ENCODE measurements at places on chromosomes 1 and 21. TPM values are rescaled to one million over a fixed set of nuclear protein-coding genes. Genes with fewer than 3 reads are reported as not detected.

Gene TMPRSS2
- not detected for total RNA-seq

GRCh38 chr1:32635508-32636277, 14.7 kb downstream of the ZBTB8OS start:
- no peak for DNase-seq

DNA sequence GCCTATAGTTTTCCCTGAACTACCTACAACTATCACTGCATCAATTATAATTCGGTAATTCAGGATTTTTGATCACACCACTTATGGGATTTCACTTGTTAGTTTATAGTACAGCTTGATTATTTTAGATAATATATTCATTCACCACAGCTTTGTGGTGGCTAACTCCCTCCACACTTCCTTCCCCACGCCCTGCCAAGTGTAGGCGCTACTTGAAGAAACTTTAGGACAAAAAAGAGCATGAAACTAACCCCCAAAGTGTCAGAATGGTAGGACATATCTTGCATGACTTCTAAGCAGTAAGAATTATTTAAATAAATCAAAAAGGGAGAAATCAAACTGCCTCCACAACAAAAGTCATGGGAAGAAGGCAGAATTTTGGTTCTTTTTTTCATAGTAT, 70.1 kb downstream of the LHX9 start:
- DNase-seq, result no peak

- peak; percentile 66 for DNase-seq
Measured at GRCh38 chr1:220803401-220804201, 16.9 kb downstream of the MTARC1 start.

- no peak for DNase-seq
Measured at GRCh38 chr1:9557624-9558023, 18.4 kb downstream of the SLC25A33 start.

Data from lung microvascular endothelial cell (primary cell).